Calu3 (cell line): ENCODE measurements at places on chromosomes 7 and 10.

GRCh38 chr7:2934984-2935740 lies 91.1 kb upstream of the GNA12 start:
- no peak overlapping the region for H3K4me3 ChIP-seq
- no peaks in the 10 kb centered on the region for H3K27me3 ChIP-seq
- peaks cover 39% of the 10 kb centered on the region for H3K36me3 ChIP-seq
- no peak for DNase-seq
- peaks cover 17% of the 10 kb centered on the region for H3K4me1 ChIP-seq

DNA sequence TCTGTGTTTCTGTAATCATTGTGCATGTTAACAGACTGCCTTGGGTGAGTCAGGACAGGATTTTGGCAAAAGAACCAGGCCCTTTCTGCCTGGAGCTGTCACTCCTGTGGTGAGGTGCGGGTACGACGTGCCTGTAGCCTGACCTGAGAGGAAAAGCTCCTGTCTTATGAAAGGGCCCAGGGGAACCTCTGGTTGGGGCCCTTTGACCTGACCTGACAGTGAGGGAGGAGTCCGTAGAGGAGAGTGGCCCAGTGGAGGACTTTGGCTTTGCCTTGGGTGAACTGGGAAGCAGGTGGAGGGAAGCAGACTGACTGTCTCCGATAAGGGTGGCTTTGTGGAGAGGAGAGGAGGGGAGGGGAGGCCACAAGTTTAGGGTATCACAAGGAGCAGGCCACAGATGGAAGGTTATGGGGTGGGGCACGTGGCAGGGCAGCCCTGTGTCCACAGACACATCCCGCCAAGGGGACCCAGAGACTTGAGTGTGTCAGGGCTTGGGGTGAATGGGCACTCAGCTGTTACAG lies 6.9 kb downstream of the PFKP start:
- peaks cover 82% of the 10 kb centered on the region for H3K36me3 ChIP-seq
- no peak for DNase-seq
- peaks cover 80% of the 10 kb centered on the region for H3K4me1 ChIP-seq
- peak overlapping the region; percentile 78 for H3K27ac ChIP-seq

GRCh38 chr10:28839600-28840007 lies 162.3 kb downstream of the BAMBI start:
- no peak overlapping the region for H3K4me3 ChIP-seq
- H3K27ac ChIP-seq = no peak overlapping the region
- DNase-seq = peak; percentile 5
- no peaks in the 10 kb centered on the region for H3K27me3 ChIP-seq
- H3K4me1 ChIP-seq = peaks cover 12% of the 10 kb centered on the region

DNA sequence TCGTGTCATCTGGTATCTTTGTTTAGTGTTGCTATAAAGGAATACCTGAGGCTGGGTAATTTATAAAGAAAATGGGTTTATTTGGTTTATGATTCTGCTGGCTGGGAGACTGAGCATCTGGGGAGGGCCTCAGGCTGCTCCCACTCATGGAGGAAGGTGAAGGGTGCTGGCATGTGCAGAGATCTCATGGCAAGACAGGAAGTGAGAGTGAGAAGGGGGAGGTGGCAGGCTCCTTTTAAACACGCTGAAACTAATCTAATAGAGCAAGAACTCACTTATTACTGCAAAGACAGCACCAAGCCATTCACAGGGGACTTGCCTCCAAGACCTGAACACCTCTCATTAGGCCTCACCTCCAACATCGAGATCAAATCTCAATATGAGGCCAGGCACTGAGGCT lies 11.3 kb downstream of the OIT3 start:
- no peaks in the 10 kb centered on the region for H3K36me3 ChIP-seq
- no peaks in the 10 kb centered on the region for H3K27me3 ChIP-seq
- H3K4me1 ChIP-seq = no peaks in the 10 kb centered on the region
- no peak overlapping the region for H3K27ac ChIP-seq
- no peak overlapping the region for H3K4me3 ChIP-seq

DNA sequence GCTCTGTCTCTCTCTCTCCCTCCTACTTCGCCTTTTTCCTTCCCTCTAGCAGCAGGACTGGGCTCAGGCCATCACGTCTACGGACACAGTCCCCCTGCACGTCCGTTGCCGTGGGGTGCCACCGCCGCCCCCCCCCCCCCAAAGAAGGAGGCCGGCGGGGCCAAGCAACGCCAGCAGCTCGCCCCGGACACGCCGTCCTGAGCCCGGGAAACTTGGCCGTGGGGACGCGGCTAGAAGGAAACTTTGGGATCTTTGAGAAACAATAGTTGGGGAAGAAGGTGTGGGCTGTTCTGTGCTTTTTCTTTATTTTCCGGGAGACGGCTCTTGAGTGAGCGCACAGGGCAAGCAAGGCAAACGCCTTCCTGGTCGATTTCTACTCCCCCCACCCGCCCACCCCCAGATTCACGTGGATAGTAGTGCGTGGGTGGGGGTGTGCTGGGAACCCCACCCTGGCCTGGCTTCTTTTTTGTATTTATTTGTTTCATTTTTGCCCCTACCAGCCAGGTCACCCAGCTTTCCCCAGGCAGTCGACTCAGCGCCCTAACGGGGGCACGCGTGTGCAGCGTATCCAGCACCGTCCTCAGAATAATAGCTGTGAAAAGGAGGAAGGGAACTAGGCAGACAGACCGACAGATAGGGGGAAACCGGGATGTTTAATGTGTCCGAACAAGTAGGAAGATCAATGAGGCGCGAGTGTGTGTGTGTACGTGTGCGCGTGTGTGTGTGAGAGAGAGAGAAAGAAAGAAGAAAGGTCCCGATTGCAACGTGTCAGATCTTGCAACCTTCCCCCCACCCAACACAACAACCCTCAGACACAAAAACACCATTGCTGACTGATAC lies 1.4 kb downstream of the MXI1 start:
- peaks cover 43% of the 10 kb centered on the region for H3K36me3 ChIP-seq
- peaks cover 10% of the 10 kb centered on the region for H3K27me3 ChIP-seq

- peaks cover 53% of the 10 kb centered on the region for H3K4me1 ChIP-seq
- peak overlapping the region; percentile 52 for H3K4me3 ChIP-seq
- H3K27me3 ChIP-seq = no peaks in the 10 kb centered on the region
- H3K27ac ChIP-seq = peak overlapping the region; percentile 77
- DNase-seq = no peak
These were observed 129.2 kb downstream of the KCND2 start for GRCh38 chr7:120402079-120402767.

- H3K4me3 ChIP-seq = peak overlapping the region; percentile 31
- peak overlapping the region; percentile 73 for H3K27ac ChIP-seq
These were observed 17.1 kb downstream of the PDLIM1 start for GRCh38 chr10:95273393-95274312.

DNA sequence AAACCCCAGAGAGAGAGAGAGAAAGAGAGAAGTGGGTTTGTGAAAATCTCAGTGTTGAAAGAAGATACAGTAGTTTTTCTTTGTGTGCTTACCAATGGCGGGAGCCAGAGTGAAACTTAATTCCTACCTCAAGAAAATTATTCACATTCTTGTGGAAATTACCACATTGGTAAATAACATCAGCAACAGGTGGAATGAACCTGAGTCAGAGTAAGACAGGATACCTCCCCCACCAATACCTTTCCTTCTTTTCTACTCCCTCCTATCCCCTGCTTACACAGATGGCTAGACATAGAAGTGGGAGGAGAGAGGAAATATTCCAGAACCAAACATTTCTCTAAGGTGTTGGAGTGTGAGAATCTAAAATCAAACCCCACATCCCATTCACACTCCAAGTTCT lies 793.9 kb downstream of the SORCS3 start:
- no peaks in the 10 kb centered on the region for H3K36me3 ChIP-seq
- H3K27ac ChIP-seq = no peak overlapping the region
- no peaks in the 10 kb centered on the region for H3K27me3 ChIP-seq

GRCh38 chr10:5616836-5617235 lies 49.6 kb downstream of the ASB13 start:
- no peaks in the 10 kb centered on the region for H3K27me3 ChIP-seq
- DNase-seq = no peak
- H3K27ac ChIP-seq = no peak overlapping the region
- H3K36me3 ChIP-seq = peaks cover 3% of the 10 kb centered on the region
- no peak overlapping the region for H3K4me3 ChIP-seq
- peaks cover 11% of the 10 kb centered on the region for H3K4me1 ChIP-seq

DNA sequence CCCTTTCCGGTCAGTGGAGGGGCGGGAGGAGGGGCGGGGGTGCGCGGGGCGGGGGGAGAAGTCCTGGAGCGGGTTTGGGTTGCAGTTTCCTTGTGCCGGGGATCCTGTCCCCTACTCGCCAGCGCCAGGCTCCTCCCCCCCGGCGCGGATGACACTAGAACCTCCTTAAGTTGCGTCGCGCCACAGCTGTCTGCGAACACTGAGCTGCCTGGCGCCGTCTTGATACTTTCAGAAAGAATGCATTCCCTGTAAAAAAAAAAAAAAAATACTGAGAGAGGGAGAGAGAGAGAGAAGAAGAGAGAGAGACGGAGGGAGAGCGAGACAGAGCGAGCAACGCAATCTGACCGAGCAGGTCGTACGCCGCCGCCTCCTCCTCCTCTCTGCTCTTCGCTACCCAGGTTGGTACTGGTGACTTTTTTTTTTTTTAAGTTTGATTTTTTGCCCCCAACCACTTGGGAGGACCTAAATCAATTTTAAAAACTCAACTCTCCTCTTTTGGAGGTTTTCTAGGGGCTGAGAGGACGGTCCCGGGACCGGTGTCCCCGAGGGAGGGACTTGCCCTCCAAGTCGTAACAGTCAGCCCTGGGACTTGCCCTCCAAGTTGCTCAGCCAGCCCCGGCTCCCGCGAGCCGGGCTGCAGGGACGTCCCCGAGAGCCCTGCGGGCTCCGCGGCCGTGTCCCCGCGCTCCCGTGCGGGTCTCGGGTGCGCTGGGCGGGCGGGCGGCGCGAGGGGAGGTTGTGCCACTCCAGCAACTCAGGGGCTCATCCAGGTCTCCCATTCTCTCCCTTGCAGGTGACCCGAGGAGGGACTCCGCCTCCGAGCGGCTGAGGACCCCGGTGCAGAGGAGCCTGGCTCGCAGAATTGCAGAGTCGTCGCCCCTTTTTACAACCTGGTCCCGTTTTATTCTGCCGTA lies at the start of gene GATA3:
Gene GATA3 (plus strand): TSS at position 195 of the 914 bp plus-strand sequence. CDS start 968 bp downstream, outside the sequence.
- H3K4me3 ChIP-seq = peak within 1 kb of the TSS; percentile 89
- peak within 1 kb of the TSS; percentile 86 for H3K27ac ChIP-seq
- DNase-seq = peak; percentile 69

- H3K4me1 ChIP-seq = peaks cover 19% of the 10 kb centered on the region
- peaks cover 26% of the 10 kb centered on the region for H3K36me3 ChIP-seq
- DNase-seq = peak; percentile 89
- peak within 1 kb of the TSS; percentile 98 for H3K27ac ChIP-seq
- peaks cover 8% of the 10 kb centered on the region for H3K27me3 ChIP-seq
- peak within 1 kb of the TSS; percentile 83 for H3K4me3 ChIP-seq
These were observed at the start of gene GRK5 for GRCh38 chr10:119207366-119207666. Gene GRK5, plus strand, starts transcription at chr10:119207571. Its CDS starts 347 bp downstream, at chr10:119207918.

GRCh38 chr10:65396997-65397396 lies 1528.8 kb upstream of the LRRTM3 start:
- H3K36me3 ChIP-seq = no peaks in the 10 kb centered on the region
- no peak overlapping the region for H3K4me3 ChIP-seq
- H3K27me3 ChIP-seq = no peaks in the 10 kb centered on the region
- H3K27ac ChIP-seq = no peak overlapping the region
- peaks cover 18% of the 10 kb centered on the region for H3K4me1 ChIP-seq
- DNase-seq = no peak

DNA sequence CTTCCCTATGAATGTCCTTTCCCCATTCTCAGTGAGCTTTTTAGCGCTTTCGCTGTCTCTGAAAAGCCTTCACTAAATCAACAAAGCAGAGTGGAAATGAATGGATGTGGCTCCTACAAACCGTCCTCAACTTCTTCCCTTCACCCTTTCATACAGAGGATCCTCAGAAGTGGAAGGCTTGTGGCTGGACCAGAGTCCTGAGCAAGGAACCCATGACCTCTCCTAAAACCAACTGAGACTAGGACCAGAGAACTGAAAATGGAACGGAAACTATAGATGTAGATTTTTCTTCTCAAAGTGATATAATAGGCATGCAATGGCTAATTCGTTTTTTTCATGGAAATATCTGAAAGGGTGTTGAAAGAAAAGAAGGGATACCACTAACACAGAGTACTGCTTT lies 122.5 kb downstream of the LHFPL3 start:
- H3K36me3 ChIP-seq = no peaks in the 10 kb centered on the region
- DNase-seq = no peak
- H3K4me3 ChIP-seq = no peak overlapping the region
- no peaks in the 10 kb centered on the region for H3K27me3 ChIP-seq
- no peak overlapping the region for H3K27ac ChIP-seq

- peaks cover 9% of the 10 kb centered on the region for H3K36me3 ChIP-seq
- H3K27ac ChIP-seq = no peak overlapping the region
- DNase-seq = peak; percentile 58
- H3K27me3 ChIP-seq = no peaks in the 10 kb centered on the region
- H3K4me3 ChIP-seq = no peak overlapping the region
These were observed 334.8 kb upstream of the SHH start for GRCh38 chr7:156147104-156147503.

- no peak for DNase-seq
- H3K36me3 ChIP-seq = peaks cover 49% of the 10 kb centered on the region
- no peaks in the 10 kb centered on the region for H3K27me3 ChIP-seq
- peak overlapping the region; percentile 60 for H3K27ac ChIP-seq
- peak overlapping the region; percentile 98 for H3K4me3 ChIP-seq
- peaks cover 23% of the 10 kb centered on the region for H3K4me1 ChIP-seq
These were observed 2.1 kb downstream of the KIF5B start for GRCh38 chr10:32054094-32054493.

- H3K4me1 ChIP-seq = peaks cover 80% of the 10 kb centered on the region
- no peak overlapping the region for H3K27ac ChIP-seq
- no peak overlapping the region for H3K4me3 ChIP-seq
- no peaks in the 10 kb centered on the region for H3K27me3 ChIP-seq
- DNase-seq = no peak
- peaks cover 9% of the 10 kb centered on the region for H3K36me3 ChIP-seq
These were observed 97.3 kb upstream of the STK17A start for GRCh38 chr7:43485580-43485979.

DNA sequence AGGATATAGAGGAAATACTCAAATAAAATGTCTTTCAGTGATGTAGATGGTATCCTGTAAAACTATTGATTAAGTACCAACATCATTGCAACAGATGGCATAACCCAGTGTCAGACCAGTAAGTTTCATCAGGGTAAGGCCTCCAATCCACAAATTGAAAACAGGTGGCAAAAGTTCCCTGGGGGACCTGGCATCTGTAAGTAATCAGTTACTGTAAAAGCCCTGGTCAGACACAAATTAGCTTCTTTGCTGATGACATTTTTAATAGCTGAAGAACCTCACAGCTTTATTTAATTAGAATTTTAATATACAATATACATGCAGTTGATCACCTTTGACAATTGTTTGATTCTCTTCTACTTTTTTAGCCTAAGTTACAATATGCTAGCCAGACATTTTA lies 152.5 kb downstream of the PLXDC2 start:
- H3K4me3 ChIP-seq = no peak overlapping the region
- no peak for DNase-seq
- no peaks in the 10 kb centered on the region for H3K36me3 ChIP-seq
- no peak overlapping the region for H3K27ac ChIP-seq

GRCh38 chr7:159004411-159004810 lies 140.3 kb downstream of the VIPR2 start:
- H3K27me3 ChIP-seq = peaks cover 14% of the 10 kb centered on the region
- DNase-seq = no peak
- no peak overlapping the region for H3K4me3 ChIP-seq
- no peaks in the 10 kb centered on the region for H3K36me3 ChIP-seq
- no peak overlapping the region for H3K27ac ChIP-seq

- H3K4me1 ChIP-seq = no peaks in the 10 kb centered on the region
- H3K36me3 ChIP-seq = no peaks in the 10 kb centered on the region
These were observed 54.6 kb upstream of the NRG3 start for GRCh38 chr10:81820418-81820817.

GRCh38 chr10:6843481-6843881 lies 263.4 kb upstream of the PRKCQ start:
- H3K36me3 ChIP-seq = peaks cover 3% of the 10 kb centered on the region
- H3K27ac ChIP-seq = no peak overlapping the region
- no peak for DNase-seq

GRCh38 chr10:74174521-74174920 lies 23.5 kb downstream of the ADK start:
- H3K27me3 ChIP-seq = no peaks in the 10 kb centered on the region
- H3K4me1 ChIP-seq = peaks cover 22% of the 10 kb centered on the region
- no peak overlapping the region for H3K27ac ChIP-seq
- no peak overlapping the region for H3K4me3 ChIP-seq
- DNase-seq = no peak
